ENCODE measurements at places on chromosomes 16 and 17.

DNA sequence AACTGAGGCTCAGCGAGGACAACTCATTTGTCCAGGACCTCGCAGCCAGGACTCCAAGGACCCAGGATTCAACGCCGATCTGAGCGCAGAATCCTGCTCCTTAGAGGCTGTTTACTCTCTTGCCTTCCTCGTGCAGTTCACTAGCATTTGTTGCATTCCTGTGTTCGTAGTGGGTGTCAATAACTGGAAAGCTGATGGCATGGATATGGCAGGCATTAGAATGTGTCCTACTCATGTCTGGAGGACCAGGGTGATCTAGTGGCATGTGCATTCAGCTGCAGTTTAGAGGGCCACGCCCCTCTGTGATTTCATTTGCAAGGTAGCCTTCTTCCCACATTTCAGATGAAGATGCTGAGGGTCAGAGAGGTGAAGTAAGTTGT is 510 bp downstream of the CRISPLD2 start:
- DNase-seq = peak; percentile 37

GRCh38 chr16:85193876-85194275 is 81.6 kb upstream of the CIBAR2 start:
- DNase-seq = no peak

- no peak for DNase-seq
Observed at GRCh38 chr17:511833-512251, 159.2 kb upstream of the RPH3AL start.

DNA sequence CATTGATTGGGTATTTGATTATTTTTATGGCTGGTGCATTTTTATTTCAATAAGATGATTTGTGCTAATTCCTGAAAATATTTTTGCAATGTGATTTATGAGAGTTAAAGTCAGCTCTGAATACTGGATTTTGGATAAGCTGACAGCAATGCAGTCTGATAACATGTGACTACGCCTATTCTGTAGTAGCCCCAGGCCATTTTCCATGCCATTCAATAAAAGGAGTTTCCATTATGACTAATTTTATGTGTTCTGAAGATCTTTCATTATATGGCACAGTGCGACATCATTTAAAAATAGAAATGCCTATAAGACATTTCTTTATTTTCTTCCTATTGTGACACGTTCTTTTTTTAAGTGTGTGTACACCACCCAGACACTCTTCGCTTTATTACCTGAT is 46.3 kb downstream of the KCNJ2 start:
- DNase-seq = no peak

- DNase-seq = peak; percentile 31
Observed at GRCh38 chr16:56190677-56191155, 573 bp upstream of the GNAO1 start.

DNA sequence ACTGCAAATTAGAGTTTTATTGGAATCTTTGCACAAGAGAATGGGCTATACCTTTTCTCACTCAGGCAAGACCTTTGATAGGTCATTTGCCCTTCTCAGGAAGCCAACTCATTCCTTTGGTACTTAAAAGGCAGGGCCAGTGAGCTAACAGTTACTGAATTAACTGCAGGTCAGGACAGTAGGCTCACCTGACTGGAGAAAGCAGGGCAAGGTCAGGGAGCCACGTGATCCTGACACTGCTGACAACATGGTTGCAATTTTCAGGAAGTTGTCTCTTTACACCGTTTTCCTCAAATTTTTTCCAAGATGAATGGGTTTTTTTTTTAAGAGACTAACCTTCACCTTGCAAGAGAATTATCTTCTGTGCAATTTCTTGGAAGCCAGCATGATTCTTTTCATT is 21.1 kb downstream of the CPSF4L start:
- DNase-seq = no peak

- DNase-seq = no peak
Observed at GRCh38 chr16:56357241-56357764, 68.0 kb downstream of the AMFR start.

DNA sequence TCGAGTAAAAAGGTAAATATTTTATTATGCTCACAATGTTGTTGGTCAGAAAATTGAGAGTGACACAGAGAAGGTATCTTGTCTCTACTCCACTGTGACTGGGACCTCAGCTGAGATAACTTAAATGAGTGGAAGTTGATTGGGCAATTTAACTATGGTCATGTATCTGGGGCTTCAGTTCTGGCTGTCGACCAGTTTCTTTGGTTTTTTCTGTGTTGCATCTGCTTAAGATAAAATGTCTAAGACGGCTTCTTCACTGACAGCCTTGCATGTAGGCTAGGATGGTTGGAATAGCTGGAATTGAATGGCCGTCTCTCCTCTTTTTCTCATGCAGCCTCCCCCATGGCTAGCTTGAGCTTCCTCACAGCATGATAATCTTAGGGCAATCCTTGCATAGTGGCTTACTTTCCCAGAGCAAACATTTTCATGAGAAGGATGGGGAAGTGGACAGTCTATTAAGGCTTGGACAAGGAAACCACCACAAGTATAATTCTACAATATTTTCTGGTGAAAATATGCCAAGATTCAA is 433.7 kb downstream of the KIF2B start:
- no peak for DNase-seq

DNA sequence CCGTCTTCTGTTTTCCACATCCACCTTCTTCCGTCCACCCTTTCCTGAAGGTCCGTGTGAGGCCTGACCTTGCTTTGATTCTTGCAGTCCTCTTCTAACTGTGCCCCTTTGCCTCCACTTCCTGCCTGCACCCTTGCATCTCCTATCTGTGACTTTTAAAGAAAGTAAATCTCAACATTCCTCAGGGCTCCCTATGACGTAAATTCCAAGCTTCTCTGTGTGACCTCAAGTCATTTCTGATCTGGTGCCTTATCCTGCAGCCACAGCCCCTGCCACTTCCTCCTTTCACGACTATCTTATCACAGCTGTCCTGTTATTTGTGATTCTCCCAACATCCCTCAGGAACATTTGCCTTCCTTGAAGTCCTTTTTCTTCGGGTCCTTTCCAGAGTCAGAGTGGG is 520.5 kb downstream of the CDH13 start:
- no peak for DNase-seq

DNA sequence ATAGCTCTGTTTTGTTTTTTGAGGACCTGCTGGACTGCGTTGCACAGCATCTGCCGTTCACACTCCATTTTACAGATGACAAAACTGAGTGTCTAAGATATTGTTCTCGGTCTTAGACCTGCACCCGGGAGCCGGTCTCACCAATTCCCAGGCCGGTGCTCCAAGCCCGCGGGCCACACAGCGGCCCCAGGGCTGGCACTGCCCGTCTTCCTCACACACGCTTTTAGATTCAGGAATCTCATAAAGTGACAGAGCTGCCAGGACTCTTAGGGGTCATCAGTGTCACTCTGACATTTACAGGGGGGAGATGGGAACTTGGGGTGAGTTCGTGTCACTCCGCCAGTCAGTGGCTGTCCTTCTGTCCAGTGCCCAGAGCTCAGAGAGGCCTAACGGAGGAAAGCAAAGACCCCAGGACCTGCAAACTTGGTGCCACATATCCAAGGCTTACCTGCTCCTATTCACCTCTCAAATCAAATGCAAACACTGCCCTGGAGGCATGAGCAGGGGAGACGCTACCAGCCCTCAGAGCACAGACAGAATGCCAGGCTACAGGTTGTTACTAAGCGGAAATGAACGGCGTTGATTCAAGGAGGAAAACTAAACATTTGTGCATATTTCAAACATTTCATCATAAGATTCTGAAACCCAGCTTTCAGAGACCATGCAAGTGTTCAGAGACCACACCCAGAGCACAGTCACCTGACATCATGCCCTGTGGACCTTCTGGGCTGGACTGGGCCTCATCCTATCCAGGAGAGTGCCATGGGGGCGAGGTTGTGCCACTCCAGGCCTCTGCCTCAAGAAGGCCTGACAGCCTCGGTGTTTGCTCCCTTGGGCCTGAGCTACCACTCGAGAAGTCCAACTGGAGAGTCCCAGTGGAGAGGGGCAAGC is 29.5 kb downstream of the TNFRSF13B start:
- no peak for DNase-seq

DNA sequence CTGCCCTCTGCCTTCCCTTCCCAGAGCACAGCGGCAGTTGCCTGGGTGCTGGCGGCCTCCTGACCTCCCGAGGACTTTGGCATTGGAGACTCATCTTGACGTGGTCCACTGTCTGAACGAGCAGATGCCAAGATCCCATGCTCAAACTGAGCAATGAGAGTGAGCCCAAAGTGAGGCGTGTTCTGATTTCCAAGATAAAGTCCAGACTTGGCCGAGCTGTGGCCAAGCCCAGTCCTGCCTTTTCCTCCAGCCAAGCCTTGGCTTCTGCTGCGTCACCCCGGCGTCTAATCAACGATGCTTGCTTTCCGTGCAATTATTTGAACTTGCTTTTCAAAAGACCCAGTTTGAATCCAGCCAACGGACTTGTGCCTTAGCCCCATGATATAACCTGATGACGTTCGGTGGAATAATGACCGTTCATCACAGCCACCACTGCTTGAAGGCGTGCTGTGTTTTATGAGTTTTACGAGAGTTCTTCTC is 179.2 kb downstream of the IRF8 start:
- no peak for DNase-seq

DNA sequence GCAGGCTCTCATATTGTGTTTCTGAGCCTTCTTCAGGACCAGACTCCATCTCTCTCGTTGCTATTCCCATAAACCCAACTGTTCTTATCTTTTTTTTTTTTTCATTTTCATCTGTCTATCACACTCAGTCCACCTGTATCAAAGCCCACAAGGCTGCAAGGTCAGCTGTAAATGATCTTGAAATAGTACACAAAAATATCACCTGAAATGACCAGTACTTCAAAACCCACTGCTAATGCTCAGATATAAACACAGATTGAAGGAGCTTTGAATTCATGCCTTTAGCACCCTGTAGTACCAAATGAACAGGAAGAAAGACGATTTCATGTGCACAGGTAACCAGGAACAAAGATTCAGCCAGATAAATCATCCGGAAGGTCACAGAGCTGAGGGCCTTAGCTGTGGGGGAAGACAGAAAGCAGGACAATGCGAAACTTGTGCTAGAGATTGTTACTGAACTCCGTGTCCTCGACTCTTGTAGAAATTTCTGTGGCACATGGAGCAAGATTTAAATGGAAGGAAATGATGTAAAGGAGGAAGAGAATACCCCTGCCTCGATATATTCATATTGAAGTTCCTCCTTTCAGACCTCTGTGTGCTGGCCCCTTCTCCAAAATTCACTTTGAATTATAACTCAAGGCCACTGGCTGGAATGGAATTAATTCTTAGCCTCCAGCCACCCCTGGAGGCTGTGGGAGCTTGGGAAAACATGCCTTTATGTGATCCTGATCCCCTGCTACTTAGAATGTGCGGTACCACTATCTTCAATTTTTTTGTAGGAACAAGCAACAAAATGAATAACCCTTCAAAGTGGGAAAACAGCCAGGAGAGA is 4.1 kb downstream of the HLF start:
- DNase-seq = no peak

- no peak for DNase-seq
Observed at GRCh38 chr16:64358291-64358690, 763.6 kb downstream of the CDH11 start.

GRCh38 chr17:78082988-78083387 is 45.6 kb downstream of the TMC6 start:
- no peak for DNase-seq

DNA sequence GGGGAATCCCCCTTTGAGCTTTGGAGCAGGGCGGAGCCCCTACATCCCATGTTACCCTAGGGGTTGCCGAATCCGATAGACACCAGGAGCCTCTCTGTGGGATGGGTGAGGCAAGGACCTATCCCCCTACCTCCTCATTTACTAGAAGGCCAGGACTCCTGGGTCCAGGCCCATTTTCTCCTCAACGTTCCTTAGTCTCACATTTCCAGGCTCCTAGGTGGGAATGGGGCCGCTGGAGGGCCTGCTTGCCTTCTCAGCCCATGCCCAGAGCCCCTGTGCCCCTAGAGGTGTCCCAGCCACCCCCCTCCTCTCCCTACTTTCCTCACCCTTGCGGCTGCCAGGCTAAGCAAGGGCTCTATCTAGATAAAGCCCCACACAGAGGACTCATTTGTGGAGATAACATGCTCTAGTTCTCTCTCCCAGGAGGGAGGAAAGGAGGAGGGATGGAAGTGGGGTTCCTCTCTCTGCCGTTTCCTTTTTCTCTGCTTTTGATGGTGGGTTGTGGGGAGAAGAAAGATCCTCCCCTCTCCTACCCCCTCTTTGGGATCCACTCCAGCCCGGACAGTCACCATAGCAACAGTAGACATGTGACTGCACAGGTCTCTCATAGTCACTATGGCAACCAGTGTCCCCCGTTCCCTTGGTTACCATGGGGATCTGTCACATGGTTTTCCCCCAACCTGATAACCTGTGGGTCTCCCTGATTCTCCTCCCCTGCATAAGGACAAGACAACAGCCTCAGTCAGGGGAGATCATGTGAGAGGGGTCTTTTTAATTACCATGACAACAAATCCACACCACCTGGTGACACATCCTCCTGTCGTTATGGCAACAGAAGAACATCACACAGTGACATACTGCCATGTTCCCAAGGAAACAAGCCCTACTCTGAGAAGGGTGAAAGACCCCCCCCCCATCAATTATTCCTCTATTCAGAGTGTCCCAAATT is 5.2 kb downstream of the CACNA1G start:
- DNase-seq = no peak

All from SW480 (cell line).